Foreskin keratinocyte (primary cell): ENCODE measurements at places on chromosomes 1 and 21.

GRCh38 chr1:188444526-188444925, 1615.8 kb downstream of the PLA2G4A start:
- no peak for DNase-seq

DNA sequence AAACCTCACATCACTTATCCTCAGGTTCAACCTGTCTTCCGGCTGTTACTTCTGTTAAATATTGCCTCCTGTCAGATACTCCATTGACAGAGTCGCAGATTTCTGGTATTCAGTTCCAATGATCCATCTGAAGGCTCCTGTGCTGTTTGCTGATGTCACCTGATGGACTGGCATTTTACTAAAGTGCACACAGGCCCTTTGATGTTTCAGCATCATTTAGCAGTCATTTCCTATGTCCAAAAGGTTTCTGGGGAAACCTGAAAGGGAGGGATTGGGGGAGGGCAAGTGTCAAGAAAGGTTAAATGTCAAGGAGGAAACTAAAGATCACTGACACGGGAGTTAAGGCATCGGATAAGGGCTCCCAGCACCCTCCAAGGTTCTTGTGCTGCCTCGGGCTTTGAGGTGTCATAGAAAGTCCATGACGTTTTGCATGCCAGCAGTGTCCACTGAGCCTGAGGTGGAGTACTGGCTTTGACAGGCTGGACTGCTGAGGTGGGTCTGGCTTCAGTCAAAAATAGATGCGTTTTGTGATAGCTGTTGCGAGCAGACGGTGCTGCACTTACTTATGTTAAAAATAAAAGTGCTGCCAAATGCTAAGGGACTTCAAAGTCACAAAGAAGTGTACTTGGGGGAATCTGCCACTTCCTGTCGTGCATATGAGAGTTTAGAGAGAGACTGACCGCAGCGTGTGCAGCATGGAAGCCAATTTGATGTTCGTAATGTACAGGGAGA, 30.8 kb downstream of the XCL2 start:
- DNase-seq, result no peak

DNA sequence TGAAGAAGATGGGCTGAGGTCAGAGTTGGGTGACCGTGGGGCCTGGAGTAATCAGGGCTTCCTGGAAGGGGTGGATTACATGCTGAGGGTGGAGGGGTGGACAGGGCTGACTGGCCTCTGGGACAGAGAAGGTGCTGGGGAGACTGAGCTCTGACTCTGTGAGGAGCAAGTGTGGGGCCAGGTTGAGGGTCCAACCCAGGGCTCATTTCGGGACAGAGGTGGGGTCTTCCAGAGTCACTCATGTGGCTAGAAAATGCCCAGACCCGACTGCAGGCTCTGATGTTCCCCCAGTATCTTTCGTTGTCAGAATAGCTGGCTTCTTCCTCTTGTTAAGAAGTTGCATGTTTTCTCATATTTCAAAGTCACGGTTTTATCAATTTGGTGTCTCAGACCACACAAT, 311.8 kb downstream of the PTPRU start:
- DNase-seq, result no peak

DNA sequence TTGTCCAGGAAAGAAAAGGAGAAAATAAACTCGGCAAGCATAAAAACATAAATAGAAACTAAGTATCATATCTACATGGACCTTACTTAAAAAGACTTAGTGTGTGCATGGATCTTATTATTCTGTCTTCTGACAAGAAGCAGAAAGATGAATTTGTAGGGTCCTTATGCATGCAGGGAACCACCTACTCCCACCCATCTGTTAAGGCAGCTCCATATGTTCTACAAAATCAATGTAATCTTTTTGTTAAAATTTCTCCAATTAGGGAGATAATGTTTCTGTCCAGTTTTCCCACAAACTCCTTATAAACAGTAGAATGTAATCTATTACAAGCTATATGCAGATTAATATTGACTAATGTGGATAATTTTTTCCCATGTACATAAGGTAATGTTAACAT, 13.9 kb upstream of the PTPN14 start:
- DNase-seq, result no peak

GRCh38 chr1:101313356-101313755, 76.5 kb downstream of the S1PR1 start:
- DNase-seq, result no peak

GRCh38 chr1:115184951-115185331, 95.6 kb upstream of the TSPAN2 start:
- DNase-seq, result peak; percentile 44

- DNase-seq, result peak; percentile 46
Measured at GRCh38 chr21:38255571-38256117, 1.1 kb upstream of the KCNJ15 start.

- no peak for DNase-seq
Measured at GRCh38 chr1:164664127-164664526, 105.1 kb downstream of the PBX1 start.
